Putamen (tissue), 1 donor: ENCODE measurements at places on chromosomes 7 and 10.

GRCh38 chr10:82409671-82410070 lies 534.7 kb downstream of the NRG3 start:
- DNase-seq = no peak

DNA sequence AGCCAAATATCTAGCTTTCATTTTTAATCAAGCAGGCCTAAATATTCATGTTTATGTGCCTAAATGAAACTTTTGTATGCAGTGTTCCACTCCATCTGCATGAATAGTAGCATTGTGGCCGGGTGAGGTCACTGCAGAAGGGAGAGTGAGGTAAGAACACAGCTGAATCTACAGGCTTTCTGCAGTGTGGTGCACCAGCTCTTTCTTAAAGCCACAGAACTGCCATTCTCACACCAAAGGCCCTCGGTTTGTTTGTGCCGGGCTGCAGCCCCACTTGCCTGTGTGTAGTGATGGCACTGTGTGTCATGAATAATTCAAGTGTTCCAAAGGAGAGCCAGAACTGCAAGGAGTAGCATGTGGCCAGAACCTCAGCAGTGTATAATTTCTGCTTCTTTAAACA lies 204.1 kb downstream of the TRIL start:
- peak; percentile 98 for DNase-seq

DNA sequence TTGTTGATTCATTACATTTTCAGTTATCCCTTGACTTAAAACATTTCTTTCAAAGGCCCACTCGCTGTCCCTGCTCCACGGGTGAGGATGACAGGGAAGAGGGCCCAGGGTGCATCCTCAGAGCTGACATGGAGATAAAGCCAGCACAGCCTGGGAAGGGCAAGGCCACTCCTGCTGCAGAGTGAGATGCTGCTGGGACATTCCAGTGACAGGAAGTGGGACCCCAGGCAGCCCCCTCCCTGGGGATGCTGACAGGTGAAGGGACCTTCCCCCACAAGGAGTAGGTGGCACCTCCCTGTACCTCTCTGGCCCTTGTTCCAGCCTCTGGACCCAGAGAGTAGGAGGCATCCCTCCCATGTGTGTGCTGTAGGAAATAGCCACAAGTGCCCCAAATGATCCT lies 97.8 kb upstream of the DDC start:
- no peak for DNase-seq

GRCh38 chr7:28121496-28121895 lies 59.1 kb downstream of the JAZF1 start:
- DNase-seq = no peak

DNA sequence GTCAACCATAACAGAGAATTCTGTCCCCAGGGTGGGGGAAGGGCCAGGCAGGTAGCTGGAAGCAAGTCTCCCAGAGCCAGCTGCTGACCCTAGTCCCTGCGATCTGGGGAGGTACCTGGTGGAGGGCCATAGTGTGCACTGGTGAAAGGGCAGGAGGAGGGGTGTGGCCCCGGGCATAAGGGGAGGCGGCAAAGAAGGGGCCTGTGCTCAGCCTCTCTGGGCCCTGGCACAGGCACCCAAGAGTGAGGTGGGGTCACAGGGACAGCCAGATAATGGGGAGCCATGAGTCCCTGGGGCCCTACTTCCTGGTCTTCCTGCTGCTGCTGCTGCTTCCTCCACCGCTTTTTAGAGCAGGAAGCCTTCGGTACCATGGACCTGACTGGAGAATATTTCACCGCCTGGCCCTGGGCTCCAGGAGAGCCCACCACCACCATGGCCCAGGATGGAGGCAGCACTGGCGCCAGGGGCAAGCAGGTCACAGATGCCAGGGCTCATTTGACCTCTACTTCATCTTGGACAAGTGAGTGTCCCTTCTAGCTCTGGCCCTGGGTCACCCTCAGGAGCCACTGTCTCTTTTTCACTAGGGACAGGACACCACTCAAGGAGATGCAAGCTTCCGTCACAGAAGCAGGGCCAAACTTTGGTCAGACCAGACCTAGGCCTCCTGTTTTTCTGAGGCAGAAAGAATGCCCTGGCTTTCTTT lies at the start of gene ANTXRL:
Gene ANTXRL (plus strand): TSS at position 7 of the 703 bp plus-strand sequence. CDS start 266 bp downstream, at position 273.
- no peak for DNase-seq

- DNase-seq = no peak
Measured at GRCh38 chr7:84548366-84549365, 354.1 kb upstream of the SEMA3A start.

- DNase-seq = no peak
Measured at GRCh38 chr7:105399043-105399725, 10.5 kb upstream of the SRPK2 start.

GRCh38 chr7:16967300-16967811 lies 85.6 kb upstream of the AGR3 start:
- no peak for DNase-seq

- DNase-seq = no peak
Measured at GRCh38 chr7:45575501-45576248, 1.5 kb downstream of the ADCY1 start.

DNA sequence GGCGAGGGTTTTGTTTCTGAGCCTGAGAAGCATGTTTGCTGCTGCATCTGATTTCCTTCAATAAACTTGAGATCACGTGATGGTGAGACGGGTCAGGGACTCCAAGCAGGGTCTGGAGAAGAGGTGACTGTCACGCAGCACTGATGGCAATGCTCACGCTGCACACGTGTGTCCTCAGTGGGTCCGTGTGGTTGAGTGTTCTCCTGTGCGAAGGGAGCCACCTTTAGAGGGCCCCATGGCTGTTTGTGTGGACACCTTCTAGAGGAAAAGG lies 100.4 kb downstream of the WDR37 start:
- no peak for DNase-seq

DNA sequence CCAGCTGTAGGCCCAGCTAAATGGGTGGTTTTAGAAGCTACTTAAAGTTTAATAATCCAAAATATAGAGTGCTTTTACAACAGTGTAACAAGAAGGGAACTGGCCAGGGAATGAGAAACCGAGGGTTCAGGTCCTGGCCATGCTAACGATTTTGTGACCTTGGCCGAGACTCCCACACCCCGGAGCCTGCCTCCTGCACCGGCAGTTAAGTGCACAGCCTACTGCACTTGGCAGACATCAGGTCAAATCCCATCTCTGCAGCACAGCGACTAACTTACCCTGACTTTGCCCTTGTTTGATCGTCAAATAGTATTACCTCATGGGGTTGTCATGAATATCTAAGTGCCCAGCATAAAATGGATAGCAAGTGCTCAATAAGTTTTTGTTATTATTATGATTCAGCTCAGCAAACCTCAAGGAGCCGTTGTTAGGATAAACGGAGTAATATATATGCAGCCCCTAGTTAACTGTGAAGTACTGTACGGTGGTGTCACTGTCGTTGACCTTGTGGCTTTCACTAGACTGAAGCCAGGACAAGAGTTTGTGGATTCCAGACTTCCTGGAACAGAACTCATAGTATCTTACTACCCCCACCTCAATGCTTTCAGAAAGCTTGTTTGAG lies 35.5 kb downstream of the LYZL1 start:
- no peak for DNase-seq

- DNase-seq = no peak
Measured at GRCh38 chr7:105768898-105769507, 107.4 kb downstream of the ATXN7L1 start.

DNA sequence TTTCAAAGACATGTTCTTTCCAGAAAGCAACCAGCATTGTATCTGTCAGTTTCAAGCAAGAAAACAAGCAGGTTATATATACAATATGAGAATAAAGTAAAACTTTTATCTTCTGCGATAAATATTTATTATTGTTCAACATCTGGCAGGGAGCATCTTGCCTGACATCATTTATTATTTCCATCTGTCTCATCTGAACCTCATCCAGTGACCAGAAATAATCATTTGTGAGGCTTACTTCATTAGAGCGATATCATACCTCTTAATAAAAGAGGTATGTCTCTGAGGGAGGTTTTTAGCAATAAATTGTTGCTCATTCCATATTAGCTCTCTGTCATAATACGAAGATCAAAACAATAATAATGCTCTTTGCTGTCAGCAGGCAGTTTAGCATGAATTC lies 226.1 kb downstream of the CDC14C start:
- no peak for DNase-seq

DNA sequence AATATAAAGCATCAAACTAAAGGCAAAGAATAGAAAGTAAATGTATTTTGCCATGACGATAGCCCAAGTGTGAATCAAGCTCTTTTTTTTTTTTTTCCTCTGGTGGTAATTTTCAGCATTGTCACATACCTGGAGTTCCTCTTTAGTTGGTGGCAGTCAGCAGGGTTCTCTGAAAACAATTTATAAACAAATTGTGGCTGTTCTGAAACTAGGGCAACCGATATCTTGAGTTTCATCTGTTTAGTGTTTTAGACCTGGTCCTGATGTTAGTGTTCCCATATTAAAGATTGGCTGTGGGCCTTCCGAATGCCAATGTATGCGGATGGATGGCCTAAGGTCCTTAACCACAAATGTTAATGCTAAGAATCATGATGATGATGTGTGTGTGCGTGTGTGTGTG lies 713.1 kb downstream of the GATA3 start:
- no peak for DNase-seq

DNA sequence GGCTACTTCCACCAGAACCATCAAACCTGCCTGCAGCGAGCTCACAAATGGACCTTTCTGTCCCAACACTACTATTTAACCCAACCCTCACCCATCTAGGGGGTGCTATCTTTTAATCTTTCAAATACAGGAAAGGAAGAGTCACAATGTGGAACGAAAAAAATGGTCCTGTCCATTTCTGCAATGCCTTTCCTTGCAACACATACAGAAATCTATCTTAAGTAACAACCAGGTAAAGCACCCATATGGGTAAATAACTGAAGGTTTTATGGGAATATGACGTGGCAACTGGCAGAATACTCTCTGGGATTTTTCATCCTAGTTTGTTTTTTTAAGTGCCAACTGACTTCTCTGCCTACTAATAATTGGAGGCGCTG lies 24.6 kb downstream of the TNS3 start:
- no peak for DNase-seq
